ENCODE measurements at places on chromosomes 6 and 20. TPM values are rescaled to one million over a fixed set of nuclear protein-coding genes. Genes with fewer than 3 reads are reported as not detected.
A peak's percentile ranks its signal among the peaks of the same experiment; 100 is the strongest.

DNA sequence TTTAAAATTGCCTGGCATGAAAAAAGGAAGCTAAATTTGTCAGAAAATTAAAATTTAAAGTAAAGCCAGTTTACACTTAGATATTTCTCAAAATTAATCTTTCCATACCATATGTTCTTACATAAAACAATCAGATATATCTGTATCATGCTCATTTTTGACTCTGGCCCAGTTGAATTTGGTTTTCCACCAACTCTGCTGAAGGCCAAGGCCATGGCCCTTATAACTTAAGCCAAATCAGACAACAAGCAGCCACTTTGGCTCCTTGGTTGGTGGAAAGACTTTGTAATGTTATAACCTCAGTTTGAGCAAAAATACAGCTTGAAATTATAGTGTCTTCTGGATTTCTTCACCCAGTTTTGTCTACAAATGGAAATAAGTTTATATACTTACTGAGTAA is 97.3 kb downstream of the CENPW start:
- no peak for DNase-seq

- no peak for DNase-seq
Measured at GRCh38 chr6:24122139-24122538, 3.9 kb upstream of the NRSN1 start.

- DNase-seq = no peak
Measured at GRCh38 chr6:19705606-19706005, 131.6 kb upstream of the ID4 start.

DNA sequence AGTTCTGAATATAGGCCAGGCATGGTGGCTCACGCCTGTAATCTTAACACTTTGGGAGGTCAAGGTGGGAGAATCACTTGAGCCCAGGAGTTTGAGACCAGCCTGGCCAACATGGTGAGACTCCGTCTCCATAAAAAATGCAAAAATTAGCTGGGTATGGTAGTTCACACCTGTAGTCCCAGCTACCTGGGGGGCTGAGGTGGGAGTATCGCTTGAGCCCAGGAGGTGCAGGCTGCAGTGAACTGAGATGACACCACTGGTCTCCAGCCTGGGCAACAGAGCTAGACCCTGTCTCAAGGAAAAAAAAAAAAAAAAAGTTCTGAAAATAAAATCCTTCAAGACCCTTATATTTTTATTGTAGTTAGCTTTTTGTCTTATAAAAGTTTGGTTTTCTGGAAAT is 11.7 kb upstream of the WTAP start:
- DNase-seq = no peak

DNA sequence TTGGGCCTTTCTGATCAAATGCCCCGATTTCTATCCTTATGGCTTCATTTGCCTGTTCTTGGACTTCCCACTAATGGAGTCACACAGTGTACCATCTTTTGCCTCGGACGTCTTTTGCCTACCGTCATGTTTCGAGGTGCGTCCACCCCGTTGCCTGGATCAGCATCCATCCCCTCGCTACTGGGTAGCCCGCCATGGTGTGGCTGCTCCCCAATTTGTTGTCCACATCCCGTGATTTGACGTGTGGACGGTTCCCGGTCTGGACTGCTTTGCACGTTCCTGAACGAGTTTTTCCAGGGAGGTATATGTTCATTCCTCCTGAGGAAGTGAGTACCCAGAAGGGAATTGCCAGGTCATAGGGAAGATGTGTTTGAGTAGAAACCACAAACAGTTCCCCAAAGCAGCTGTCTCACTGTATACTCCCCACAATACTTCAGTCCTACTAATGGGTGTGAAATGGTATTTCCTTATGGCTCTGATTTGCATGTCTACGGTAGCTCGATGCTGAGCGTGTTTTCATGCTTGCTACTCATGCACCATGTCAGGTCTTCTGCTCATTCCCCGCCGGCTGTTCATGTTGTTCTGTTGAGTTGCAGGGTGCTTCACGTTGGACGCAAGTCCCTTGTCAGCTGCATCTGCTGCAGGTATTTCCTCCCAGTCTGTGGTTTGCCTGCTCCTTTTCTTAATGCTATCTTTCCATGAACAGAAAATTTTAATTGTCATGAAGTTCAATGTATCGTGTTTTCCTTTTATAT is 86.8 kb upstream of the AFDN start:
- DNase-seq = no peak

Gene SH3BGRL2
- not detected for total RNA-seq

DNA sequence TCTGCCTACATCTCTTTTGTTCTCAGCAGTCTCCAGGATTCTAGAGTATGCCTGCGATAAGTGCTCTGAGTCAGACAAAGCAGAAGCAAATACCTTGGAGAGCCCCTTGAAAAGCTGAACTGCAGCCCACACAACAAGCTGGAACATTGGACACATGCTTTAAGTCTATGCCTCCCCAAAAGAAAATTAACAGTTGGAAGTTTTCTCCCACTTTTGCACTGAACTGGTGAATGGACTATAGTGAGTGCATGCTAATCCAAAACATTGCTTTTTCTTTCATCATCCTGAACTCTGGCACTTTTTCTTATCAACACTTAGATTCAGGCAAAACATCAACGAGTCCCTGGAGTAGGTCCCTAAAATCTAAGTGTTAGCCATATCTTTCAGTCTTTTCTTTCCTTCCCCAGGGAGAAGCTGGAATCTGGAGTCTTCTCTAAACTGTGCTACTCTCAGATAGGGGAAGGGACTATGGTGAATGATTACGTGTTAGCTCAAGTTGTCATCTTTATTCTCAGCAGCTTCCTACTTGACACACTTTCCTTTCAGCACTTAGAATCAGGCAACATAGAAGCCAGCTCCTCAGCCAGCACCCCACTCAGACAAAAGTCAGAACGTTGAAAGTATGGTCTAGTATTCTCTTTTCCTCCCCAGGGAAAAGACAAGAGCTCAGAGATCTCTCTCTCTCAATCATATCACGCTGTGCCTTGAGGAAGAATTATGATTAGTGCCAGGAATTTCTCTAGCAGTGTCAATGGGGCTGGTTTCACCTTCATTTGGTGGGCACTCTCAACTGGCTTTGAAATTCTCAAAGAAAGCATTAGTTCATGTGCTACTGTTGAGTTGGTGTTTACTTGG is 811.0 kb upstream of the GJE1 start:
- DNase-seq = no peak

GRCh38 chr6:112307707-112308106 is 39.4 kb upstream of the RFPL4B start:
- DNase-seq = peak; percentile 62

- DNase-seq = no peak
Measured at GRCh38 chr20:5980720-5981538, 30.5 kb downstream of the MCM8 start.

GRCh38 chr20:48846516-48847492 is 19.0 kb upstream of the PREX1 start:
- DNase-seq = no peak
